ENCODE measurements at places on chromosomes 5 and 9. TPM values are rescaled to one million over a fixed set of nuclear protein-coding genes. Genes with fewer than 3 reads are reported as not detected.

The DNLZ gene
- total RNA-seq = 64.9 TPM

The HTR4 gene
- not detected for total RNA-seq

The SPATA31C1 gene
- not detected for total RNA-seq

The PCDHB6 gene
- not detected for total RNA-seq

The PCA3 gene
- not detected for total RNA-seq

DNA sequence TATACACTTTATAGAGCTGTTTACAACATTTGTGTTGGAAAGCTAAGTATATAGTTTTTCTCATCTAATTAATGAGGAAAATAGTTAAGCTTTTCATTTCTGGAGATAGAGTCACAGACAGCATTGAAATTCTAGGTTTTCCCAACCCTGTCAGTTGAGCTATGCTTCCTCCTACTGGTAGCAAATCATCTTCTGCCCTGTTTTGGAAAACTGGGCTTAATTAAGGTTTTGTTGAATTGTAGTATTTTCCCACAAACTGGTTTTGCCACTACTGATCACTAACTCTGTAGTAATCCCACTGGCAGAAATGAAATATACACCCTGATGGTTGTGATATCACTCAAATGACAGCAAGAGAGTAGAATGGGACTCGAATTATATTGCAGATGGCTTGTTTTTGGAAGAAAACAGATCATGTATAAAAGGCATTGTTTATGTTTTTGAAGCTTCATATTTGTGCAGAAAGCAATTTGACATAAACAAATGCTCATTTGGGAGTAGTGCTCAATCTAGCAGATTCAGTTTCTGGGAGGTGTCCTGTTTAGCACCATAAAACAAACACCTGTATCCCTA, 46.6 kb downstream of the CD180 start:
- H3K27me3 ChIP-seq = no peaks in the 10 kb centered on the region
- no peak overlapping the region for H3K27ac ChIP-seq
- peak; percentile 58 for DNase-seq
- H3K4me3 ChIP-seq = no peak overlapping the region
- peaks cover 7% of the 10 kb centered on the region for H3K36me3 ChIP-seq

- DNase-seq = peak; percentile 23
- peak overlapping the region; percentile 56 for H3K27ac ChIP-seq
Observed at GRCh38 chr5:115262011-115262320, 711 bp downstream of the PGGT1B start.

- H3K27me3 ChIP-seq = no peaks in the 10 kb centered on the region
- no peaks in the 10 kb centered on the region for H3K36me3 ChIP-seq
- peaks cover 26% of the 10 kb centered on the region for H3K4me1 ChIP-seq
- no peak overlapping the region for H3K27ac ChIP-seq
- DNase-seq = no peak
Observed at GRCh38 chr5:154211641-154212390, 21.3 kb downstream of the GALNT10 start.

GRCh38 chr5:73693573-73694061, 67.6 kb downstream of the ARHGEF28 start:
- peaks cover 35% of the 10 kb centered on the region for H3K4me1 ChIP-seq
- DNase-seq = peak; percentile 47
- H3K27ac ChIP-seq = no peak overlapping the region
- no peaks in the 10 kb centered on the region for H3K27me3 ChIP-seq
- no peak overlapping the region for H3K4me3 ChIP-seq
- H3K36me3 ChIP-seq = no peaks in the 10 kb centered on the region

DNA sequence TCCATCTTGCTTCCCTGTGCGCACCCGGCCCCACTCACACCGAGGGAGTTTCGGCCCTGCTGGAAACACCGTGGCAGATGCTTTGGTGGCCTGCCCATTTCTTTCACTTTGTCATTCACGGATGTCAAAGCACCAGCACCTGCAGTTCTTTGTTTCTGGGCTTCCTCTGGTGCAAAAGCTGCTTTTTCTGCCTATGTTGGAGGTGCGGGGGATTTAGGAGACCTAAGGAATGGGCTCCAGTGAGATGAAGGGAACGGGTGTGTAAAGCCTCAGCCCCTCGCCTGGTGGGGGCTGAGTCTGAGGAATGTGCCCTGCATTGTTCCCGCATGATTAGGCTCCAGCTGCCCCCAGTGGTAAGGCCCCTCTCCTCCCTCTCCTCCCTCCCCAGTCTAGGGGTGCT, 62.3 kb downstream of the THBS4 start:
- no peaks in the 10 kb centered on the region for H3K4me1 ChIP-seq
- H3K4me3 ChIP-seq = no peak overlapping the region
- no peaks in the 10 kb centered on the region for H3K36me3 ChIP-seq
- H3K27ac ChIP-seq = no peak overlapping the region

DNA sequence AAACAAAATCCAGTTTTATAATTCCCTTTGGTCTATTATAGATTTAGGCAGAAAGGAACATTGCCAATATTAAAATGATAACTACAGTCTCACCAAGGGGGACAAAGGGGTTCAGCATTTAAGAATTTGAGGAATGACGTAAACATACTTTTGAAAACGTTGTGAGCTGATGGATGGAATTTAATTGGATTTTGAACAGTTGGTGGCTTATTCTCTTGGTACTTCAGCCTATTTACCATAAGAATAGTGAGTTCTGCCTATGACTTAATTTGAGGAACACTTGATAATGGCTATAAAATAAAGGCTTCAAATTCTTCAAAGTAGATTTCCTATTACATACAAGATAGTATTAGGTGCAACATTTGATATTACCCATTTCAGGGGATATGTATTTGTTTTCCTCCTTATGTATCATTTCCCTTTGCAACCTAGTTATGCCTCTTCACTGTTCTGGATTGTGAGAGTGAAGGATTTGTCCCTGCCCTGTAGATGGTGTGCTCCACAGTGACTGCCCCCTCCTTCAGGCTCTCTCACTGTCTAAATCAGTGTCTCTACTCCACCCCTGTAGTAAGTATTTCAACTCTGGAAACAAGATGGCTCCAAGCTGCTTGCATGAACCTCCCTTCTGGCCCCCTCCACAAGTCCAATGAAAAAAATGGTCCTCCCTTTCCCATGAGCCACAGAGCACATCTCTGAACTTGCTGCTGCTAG, 225.6 kb downstream of the ARHGEF28 start:
- DNase-seq = no peak
- no peaks in the 10 kb centered on the region for H3K36me3 ChIP-seq
- H3K27me3 ChIP-seq = no peaks in the 10 kb centered on the region
- H3K27ac ChIP-seq = no peak overlapping the region
- no peak overlapping the region for H3K4me3 ChIP-seq

GRCh38 chr5:39262981-39263380, 43.6 kb upstream of the FYB1 start:
- no peaks in the 10 kb centered on the region for H3K27me3 ChIP-seq
- peaks cover 7% of the 10 kb centered on the region for H3K4me1 ChIP-seq
- no peak for DNase-seq
- no peak overlapping the region for H3K27ac ChIP-seq
- no peaks in the 10 kb centered on the region for H3K36me3 ChIP-seq

DNA sequence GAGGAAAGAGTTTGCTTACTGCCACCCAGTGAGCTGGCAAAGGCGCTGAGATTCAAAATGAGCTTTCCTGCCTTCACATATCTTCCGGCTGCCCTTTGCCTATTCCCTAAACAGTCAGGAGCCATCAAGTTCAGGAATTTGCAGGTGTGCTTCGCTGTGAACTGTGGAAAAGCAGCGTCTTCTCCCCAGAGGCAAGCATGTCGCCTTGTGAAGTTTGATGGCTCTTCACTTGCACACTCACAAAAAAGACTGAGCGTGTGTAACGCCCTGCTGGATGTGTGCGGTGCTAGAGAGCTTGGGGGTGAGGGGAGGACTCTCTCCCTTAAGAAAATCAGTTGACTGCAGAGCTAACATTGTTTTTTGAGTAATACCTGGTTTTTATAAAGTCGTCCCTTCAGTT, 288.7 kb downstream of the DOCK8 start:
- H3K4me1 ChIP-seq = peaks cover 21% of the 10 kb centered on the region
- H3K4me3 ChIP-seq = peak overlapping the region; percentile 89
- no peaks in the 10 kb centered on the region for H3K27me3 ChIP-seq
- no peaks in the 10 kb centered on the region for H3K36me3 ChIP-seq
